ENCODE measurements at places on chromosomes 16 and 17.

GRCh38 chr17:49896860-49897259 is 49.0 kb upstream of the TAC4 start:
- DNase-seq: no peak

GRCh38 chr16:13110124-13110796 is 208.9 kb downstream of the SHISA9 start:
- DNase-seq: no peak

DNA sequence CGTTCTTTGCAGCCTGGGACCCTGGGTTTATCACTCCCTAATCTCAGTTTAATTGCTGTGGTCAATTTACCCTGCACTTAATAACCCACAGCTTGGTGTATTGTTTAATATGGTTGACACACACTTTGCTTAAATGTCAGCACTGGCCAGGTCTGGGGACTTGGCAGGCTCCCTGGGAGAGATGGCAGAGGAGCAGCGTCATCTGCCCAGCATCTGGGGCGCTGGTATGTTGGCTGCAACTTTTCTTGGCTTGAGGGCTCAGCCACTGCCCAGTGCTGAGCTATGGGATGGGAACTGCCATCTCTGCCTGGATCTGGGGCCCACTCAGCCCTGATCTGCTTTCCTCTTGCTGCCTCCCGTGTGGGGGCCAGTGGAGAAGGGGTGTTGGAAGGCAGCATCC is 115.7 kb upstream of the IRX3 start:
- no peak for DNase-seq

DNA sequence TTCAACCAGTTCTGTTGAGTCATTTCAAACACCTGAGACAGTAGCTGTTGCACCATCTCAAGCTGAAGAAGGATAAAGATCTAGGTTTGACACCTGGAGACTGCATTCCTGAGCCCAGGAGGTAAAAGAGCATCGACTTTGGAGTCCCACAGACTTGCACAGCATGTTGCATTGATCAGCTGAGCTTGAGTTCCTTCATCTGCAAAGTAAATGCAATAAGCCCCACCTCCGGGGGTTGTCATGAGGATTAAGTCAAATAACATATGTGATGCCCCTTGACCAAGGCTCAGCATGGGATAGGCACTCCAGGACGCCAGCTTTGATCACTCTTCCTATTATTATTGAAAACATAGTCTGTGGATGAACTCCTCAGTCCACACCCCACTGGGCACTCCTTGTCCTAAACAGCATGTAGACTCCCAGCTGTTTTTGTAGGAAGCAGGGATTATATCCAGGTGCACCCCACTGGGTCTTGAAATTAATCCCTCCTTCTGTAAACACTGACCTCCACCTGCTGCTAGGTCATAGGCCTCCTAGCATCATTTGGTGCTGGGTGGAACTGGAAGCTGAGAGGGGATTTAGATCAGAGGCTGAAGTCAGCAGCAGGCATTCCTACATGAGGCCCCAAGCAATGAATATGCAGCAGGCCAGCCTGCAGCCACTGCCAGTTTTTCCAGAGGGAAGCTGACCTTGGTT is 259.0 kb downstream of the HS3ST4 start:
- DNase-seq: no peak

- no peak for DNase-seq
These were observed 1.4 kb upstream of the CACNA1G start for GRCh38 chr17:50558941-50559614.

GRCh38 chr17:29115961-29116803 is 64.0 kb downstream of the MYO18A start:
- peak; percentile 54 for DNase-seq

DNA sequence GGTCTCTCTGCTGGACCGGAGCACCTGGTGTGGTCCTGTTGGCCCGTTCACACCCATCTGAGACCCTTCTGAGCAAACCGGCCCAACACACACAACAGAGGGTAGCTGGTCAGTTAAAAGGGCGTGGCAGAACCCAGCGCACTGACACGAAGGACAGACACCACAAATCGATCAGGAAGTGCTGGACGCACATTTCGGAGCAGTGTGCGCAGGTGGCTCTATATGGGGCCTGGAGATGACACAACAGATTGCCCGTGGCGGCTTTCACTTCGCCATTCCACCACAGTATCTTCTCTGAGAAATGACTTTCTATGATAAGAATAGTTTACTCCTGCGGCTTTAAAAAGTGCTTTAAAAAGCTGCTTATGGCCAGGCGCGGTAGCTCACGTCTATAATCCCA is 12.5 kb downstream of the CCDC57 start:
- DNase-seq: no peak

DNA sequence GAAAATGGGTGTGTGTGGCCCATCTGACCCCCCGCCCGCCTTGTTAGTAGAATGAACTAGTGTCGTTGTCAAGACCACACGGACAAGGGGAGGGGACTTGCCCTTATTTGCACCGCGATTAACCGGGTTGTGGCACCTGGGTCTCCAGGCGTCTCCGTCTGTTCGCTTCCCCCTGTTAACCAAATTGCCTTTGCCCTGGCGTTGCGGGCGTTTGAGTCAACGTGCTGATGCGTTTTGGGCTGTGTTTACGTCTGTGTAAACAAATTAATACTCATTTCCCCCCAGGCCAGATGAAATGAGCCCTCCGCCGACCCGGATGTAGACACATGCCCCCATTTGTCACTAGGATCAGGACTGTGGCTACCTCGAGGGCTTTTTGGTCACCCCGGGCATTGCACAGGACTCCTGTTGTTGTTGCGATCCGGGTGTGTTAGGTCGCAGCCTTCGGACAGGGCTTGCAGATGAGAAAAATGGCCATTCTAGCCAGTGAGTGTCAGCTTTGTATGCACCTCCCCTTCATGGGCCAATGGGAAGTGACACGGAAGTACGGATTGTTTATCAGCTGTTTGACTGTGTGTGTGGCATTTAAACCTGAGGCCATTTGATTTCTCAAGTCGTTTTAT is 906 bp downstream of the RBL2 start:
- DNase-seq: peak; percentile 91

GRCh38 chr17:3378321-3378720 is 7.8 kb downstream of the OR3A2 start:
- DNase-seq: no peak

GRCh38 chr17:19238167-19238505 is 970 bp downstream of the EPN2 start:
- DNase-seq: no peak

DNA sequence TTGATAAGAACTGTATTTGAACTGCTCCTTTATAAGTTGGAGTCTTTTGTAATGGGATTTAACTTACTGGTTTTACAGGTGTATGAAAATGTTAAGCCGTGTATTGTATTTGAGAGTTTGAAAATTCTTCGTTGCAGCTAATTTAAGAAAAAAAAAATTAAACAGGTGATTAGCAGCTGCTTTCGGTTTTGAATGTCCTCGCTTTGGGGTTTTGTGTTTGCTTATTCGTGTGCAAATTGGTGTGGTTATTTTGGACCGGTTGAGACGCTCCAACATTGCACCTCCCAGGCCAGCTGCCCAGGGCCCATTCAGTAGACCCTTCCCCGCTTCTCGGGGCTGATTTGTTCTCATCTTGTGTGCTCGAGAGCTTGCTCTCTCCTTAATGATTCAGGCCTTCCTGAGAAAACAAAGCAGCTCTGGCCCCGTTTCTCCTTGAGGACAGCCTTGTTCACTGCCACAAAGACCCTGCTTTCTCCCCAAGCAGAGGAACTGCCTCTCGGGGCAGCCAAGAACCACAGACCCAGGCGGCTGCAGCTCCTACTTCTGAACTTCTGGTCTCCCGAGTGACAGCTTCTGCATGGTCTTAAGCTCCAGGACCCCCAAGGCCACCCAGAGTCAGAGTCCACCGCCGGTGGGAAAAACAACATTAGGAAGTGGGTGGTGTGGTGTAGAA is 100.5 kb downstream of the MSI2 start:
- DNase-seq: no peak

All from cardiac fibroblast (primary cell).